Astrocyte of the cerebellum (primary cell): ENCODE measurements at places on chromosomes 6 and 20.

DNA sequence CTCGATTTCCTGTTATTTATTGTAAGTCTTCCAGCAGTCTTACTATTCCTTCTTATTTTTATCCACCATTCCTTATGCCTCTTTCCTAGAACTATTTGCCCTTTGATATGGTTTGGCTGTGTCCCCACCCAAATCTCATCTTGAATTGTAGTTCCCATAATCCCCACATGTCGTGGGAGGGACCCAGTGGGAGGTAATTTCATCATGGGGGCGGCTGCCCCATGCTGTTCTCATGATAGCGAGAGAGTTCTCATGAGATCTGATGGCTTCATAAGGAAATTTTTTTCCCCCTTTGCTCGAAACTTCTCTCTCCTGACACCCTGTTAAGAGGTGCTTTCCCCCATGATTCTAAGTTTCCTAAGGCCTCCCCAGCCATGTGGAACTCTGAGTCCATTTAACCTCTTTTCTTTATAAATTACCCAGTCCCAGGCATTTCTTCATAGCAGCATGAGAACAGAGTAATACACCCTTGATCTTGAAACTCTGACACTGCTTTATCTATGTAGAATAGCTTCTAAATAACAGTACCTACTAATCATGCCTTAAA lies 48.8 kb downstream of the PLN start:
- DNase-seq: no peak

DNA sequence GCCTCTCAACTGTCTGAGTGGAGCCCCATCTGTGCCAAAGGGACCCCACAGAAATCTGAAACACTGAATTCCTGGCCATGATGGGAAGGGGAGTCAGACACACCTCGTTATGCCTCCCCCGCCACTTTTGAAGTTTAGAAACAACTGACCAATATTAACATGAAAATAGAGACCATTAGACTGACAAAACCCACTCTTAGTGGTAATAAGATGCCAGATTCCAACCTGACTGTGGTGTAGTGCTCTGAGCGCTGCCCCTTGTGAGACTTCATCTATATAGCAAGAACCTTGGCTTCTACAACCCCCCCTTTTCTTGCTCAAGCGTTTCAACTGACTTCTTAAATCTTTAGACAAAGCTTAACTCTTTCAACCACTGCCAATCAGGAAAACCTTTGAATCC lies 46.1 kb upstream of the UNC93A start:
- DNase-seq: no peak

DNA sequence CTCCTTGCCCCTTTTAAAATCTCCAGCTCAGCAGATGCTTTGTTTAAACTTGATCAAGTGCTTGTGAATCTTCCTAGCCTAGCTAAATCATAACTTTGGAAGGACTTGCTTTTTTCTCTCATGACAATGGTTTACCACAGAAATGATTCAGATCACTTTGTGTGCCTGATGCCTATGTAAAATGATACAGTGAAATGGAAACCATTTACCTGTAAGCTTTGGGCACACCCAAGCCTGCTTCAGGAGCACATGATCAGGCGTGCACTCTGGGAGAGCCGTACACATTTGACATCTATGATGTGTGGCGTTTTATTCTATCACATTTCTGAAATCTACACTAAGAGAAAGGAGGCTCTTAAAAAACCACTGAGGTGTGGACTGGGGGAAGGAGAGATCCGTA lies 41.1 kb downstream of the PTPN1 start:
- no peak for DNase-seq

DNA sequence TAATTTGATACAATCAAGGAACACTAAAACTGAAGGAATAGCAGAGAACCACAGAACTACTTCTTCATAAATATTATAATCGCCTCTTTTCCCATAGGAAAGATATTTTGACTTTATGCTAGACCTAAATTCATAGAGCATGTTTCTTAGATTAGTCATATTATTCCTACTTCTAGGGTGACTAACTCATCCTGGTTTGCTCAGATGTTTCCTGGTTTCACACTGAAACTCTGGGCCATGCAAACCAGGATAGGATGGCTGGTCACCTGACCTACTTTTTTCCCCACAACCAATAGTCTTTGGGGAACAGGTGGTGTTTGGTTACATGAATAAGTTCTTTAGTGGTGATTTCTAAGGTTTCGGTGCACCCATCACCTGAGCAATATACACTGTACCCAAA lies 42.8 kb downstream of the MMS22L start:
- DNase-seq: peak; percentile 5

DNA sequence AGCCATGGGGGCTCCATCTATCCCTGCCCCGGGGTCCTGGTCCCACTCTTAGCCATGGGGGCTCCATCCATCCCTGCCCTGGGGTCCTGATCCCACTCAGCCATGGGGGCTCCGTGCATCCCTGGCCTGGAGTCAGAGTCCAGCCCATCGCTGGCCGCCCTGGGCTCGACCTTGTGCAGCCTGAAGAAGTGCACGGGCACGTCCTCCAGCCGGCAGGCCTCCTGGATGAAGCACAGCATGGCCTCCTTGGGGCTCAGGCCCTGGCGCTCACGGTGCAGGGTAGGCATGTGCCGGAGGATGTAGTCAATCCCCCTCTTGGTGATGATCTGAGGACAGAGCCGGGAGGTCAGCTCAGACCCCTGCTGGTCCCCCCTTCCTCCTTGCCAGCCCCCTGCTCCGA lies 15.6 kb downstream of the FRMD1 start:
- no peak for DNase-seq

- DNase-seq: no peak
Observed at GRCh38 chr6:31922942-31923341, 4.6 kb upstream of the C2 start.

DNA sequence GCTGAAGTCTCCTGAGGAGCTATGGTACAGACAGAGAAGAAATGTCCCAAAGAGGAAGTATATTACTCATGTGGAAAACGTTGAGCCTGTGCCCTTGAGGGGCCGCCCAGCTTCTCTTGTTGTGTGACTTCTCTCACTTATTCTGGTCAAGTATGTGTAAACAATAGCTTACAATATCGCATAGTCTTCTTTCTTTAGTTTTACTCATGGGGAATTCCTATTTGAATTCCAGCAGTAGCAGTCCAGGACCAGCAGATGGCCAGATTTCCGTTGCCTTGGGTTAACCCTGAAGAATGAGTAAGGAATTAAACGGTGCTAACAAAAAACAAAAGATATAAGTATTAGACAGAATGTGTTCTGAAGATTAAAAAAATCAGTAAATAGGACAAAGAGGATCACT lies 522.0 kb upstream of the GJE1 start:
- DNase-seq: no peak

DNA sequence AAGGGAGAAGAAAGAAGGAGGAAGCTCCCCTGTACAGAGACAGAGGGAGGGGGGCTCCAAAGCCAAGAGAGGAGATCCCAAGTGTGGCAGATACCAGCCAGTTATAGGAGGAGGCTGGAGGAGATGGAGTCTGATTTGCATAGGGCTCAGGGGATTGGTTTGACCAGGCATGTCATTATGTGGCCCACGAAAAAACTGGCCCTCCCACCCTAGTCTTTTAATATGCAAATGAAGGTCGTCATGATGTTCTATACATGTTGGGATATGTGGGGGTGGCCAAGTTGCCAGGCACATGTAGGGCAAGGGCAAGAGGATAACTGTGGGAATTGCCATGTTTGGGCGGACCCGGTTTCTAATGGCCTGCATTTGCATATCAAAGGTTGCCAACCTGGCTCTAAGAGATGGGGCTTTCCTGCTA lies 17.6 kb upstream of the ZFP64 start:
- no peak for DNase-seq

DNA sequence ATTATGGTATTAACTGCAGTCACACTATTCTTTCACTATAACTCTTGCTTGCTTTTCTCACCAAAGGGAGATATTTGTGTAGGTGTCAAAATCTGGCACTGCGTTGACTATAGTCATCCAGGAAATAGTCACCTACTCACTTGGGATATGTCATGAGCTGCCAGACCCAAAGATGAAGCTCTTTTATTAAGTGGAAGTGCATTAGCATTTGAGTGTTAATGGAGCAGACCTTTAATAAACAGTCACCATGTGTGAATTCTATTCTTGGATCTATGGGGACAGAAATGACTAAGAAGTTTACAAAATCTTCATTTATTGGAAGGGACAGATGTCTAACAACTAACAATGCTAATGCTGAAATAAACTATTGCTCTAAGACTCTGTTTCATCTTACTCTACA lies 130.1 kb upstream of the NEDD9 start:
- no peak for DNase-seq

DNA sequence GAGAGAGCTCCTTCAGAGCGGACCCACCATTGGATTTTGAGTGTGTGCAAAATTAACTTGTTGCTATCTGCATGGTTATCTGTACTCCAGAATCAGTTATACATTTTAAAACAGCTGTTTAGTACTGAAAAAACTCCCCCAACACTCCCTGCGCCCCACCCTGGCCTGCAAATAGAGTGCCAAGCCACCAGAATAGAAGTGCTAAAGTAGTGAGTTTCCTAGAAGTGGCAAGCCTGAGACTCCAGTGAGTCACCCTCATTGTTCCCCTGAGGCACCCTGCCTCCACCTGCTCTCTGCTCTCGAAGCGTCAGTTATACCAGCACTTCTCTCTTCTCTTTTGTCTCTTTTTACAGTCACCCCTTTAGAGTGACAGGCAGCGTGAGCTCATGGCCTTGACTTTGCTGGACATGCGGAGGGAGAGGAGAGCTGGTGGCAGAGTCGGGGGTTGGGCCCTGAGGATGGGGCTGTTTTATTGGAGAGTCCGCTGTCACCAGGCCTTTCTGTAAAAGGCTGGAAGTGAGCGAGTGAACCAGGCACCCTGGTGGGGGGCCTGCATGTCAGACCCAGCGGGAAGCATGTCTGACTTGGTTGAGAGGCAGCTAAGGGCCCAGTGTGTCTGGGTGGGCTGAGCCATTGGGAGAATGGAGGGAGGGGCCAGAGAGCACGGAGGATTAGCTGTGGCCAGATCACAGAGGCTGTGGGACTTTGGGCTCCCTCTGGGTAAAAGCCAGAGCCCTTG lies 10.4 kb downstream of the IGF2R start:
- no peak for DNase-seq

GRCh38 chr6:6586671-6587526 lies 1.6 kb upstream of the LY86 start:
- no peak for DNase-seq

DNA sequence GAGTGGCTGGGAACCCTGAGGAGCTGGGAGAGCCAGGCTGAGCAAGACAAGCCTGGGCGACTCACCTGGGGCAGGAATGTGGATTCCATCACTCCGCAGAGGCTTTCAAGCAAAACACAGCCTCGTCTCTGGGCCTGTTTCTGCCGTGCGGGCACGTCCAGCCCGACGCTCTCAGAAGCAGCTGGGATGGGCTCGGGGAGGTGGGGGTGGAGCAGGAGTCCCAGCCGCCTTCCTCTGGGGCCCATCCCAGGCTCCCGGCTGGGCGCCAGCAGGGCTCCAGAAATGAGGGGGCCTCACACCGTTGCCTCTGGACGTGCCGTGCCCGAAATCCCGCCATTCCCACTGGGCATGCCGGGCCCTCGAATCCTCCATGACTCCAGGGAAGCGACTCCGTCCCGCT lies 8.7 kb upstream of the RPS21 start:
- DNase-seq: no peak

DNA sequence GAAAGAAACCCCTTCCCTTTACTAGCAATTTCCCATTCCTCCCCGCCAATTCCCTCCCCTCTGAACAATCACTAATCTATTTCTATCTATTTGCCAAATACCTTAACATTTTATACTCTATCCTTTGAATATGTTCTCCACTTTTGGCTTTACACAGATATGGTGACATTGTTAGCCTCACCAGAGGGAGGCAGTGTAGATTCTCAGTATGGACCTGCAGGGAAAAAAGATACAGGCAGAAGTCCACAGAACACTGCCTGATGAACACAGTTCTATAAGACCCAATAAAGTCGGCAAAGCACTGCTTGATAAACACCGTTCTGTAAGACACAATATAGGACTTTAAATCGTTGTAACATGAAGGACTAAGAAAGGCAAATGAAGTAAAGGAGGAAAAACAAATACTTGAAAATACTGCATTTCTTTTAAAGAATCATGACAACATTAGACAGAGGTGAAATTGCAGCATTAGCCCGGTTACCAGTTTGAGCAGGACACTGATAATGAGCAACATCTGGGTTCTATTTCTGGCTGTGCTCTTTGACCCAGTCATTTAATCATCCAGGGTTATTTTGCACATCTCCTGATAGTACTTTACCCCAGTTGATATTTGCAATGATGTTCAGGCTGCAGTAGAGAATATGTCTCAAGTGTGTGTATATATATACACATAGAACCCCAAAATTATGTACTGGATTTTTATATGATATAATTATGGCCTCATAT lies 296.8 kb downstream of the UTRN start:
- no peak for DNase-seq

DNA sequence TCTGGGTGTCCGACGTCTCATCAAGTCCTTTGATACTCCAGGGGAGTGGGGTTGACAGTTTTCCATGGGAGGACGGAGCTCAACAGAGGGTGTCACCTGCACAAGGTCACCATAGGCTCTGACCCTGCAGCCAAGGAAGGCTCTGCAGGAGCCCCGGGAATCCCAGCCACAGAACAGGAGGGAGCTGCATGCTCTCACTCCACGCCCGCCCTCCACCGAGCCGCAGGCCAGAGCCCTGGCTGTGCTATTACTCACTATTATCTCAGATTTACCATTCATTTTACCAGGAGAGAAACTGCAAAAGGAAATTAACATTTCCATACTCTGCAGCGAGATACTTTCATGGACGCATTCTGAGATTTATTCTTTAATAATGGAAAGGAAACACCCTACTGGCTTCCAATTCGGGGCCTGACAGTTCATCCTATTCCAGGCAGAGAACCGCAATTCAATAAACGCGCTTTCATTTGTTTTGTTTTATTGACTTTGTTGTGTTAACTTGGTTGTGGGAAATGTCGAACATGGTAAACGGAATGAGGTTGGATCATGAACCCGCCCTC lies 18.3 kb upstream of the NTSR1 start:
- no peak for DNase-seq

- no peak for DNase-seq
Observed at GRCh38 chr6:163732479-163732878, 318.0 kb downstream of the QKI start.

DNA sequence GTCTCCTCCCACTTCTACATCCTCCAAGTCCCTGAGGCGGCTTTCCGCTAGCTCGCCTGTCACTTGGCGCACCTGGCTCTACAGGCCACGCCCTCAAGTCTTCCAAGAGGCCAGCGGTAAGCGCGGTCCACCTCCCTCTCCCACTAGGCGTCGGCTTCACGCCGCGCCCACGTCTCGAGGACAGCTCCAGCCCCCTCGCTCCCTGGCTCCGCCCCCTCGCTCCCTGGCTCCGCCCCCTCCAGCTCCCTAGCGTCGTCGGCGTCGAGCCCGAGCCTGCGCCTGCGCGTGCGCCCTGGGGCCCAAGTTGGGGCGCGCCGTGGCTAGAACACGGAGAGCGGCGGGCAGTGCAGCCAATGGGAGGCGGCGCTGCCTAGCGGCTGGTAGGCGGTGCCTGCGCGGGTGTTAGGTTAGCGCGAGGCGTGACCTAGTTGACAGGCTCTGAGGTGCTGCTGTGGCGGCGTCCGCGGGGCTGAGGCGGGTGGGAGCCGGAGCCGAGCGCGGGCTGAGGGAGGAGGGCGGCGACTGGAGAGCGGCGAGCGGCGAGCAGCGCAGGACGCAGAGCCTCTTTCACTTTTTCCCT lies at the start of gene MACROD2:
Gene MACROD2, plus strand, starts transcription at position 431 of the 580 bp plus-strand sequence.
- peak; percentile 78 for DNase-seq
